Fibroblast of mammary gland (primary cell): ENCODE measurements at places on chromosomes 13 and 19.

GRCh38 chr13:49532593-49532992 lies 36.8 kb downstream of the PHF11 start:
- DNase-seq = no peak

DNA sequence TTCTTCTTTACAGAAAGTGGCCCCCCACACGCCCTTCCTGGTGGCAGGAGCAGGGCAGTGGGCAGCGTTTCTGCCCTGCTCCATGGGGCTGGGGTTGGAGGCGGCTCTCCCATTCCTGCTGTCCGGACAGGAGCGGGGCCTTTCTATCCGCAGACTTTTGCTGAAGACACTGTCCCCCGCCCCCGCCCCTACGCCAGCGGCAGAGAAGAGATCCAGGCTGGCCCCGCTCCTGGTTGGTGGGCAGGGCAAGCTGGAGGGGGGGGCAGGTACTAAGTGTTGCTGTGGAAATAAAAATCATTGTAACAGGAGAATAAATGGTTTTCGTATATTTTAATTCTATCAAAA lies 81.7 kb downstream of the ZNF429 start:
- DNase-seq = no peak

DNA sequence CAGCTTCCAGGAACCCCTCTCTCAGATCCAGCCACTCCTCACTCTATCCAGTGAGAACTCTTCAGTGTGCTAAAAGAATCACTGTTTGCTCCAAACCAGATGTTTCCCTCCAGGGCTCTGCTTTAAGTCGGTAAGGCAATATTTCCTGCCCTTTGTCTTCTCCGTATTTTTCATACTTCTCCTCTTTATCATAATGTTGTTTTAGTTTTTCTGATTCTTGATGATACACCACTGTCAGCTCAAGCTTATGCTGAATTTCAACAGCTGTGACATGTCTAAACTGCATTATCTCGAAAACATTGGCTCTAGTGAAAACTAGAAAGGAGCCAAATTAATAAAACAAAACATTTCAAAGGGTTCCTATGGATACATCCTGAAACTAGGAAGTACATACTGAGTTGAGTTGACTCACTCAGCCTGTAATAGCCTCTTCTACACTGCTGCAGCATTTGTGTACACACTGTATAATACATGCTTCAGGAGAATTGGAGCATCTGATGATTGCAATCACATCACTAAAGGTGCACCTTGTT lies 39.8 kb downstream of the GPR180 start:
- DNase-seq = peak; percentile 71

GRCh38 chr19:5293612-5294378 lies 46.8 kb downstream of the PTPRS start:
- peak; percentile 33 for DNase-seq

- DNase-seq = peak; percentile 63
These were observed 24.1 kb downstream of the SLC25A30 start for GRCh38 chr13:45393941-45394570.

- DNase-seq = no peak
These were observed 233.8 kb upstream of the EDNRB start for GRCh38 chr13:78152415-78152814.

GRCh38 chr13:26021516-26021915 lies 30.3 kb downstream of the SHISA2 start:
- DNase-seq = no peak

DNA sequence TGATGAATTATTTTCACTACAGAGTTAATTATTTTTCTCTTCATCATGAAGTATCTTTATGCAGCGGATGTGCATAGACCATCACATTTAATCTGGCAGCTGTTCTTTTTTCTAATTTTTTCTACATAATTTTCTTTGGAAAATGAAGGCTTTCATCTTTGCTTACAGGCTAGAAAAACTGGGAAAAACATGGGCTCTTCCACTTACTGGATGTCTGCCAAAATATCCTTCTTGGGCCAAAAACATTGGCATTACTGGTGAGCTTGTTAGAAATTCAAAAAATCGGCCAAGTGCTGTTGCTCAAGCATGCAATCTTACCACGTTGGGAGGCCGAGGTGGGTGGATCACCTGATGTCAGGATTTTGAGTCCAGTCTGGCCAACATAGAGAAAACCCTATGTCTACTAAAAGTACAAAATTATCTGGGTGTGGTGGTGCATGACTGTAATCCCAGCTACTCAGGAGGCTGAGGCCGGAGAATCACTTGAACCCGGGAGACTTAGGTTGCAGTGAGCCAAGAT lies 176.8 kb downstream of the ZNF737 start:
- no peak for DNase-seq

DNA sequence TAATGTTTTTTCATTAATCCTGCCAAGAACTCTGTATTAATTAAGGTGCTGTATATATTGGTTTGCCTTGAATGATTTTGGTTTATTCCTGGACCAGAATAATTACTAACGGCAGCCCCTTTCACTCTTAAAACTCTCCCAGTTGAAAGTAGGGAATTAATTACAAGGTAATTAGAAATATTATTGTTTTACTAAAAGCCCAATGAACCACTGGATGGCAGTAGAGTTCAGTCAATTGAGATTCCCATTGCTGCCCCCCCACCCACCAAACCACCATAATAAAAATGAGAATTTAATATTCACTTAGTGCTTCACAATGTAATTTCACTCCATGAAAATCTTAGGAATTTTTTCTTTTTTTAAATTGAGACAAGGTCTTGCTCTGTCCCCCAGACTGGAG lies 13.7 kb downstream of the WBP4 start:
- DNase-seq = peak; percentile 56

- DNase-seq = no peak
These were observed 459.4 kb downstream of the FOXO1 start for GRCh38 chr13:40207001-40207478.

GRCh38 chr19:1364070-1364704 lies 19.5 kb upstream of the NDUFS7 start:
- DNase-seq = peak; percentile 19

- DNase-seq = no peak
These were observed 90.2 kb downstream of the GPC6 start for GRCh38 chr13:93316841-93317240.

- DNase-seq = no peak
These were observed 19.1 kb downstream of the GPR183 start for GRCh38 chr13:99288089-99288488.

DNA sequence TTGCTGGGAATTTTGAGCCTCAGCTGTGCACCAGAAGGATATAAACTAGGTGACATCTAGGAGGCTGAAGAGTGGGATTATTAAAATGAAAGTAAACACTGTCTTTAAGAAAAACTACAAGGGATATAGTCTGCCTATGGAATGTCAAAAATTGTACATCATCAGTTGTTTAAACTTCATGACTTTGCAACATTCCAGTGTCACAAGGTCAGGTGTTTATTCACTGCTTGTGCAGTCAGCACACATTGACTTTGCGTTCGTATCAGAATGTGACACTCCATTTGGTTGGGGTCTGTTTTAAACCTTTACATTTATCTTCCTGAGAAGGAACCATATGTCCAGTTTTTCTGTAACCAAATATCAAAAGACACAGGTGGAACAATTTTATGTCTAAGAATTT lies 85.6 kb downstream of the KL start:
- DNase-seq = no peak

- no peak for DNase-seq
These were observed 88.7 kb upstream of the PCDH9 start for GRCh38 chr13:67318860-67319259.

DNA sequence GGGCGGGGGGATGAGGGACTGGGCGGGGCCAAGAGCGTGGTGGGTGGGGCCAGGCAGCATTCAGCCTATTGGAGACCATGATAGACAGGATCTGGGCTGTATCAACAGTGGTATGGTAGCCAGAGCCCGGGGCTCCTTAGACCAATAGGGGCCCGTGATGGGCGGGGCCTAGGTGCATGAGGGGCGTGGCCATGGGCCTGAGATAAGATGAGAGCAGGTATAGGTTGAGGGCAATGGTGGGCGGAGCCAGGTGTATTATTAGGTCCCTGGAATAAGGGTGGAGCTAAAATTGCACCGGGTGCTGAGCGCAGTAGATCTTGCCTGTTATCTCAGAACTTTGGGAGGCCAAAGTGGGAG lies 5.3 kb downstream of the ABCA7 start:
- DNase-seq = peak; percentile 40

DNA sequence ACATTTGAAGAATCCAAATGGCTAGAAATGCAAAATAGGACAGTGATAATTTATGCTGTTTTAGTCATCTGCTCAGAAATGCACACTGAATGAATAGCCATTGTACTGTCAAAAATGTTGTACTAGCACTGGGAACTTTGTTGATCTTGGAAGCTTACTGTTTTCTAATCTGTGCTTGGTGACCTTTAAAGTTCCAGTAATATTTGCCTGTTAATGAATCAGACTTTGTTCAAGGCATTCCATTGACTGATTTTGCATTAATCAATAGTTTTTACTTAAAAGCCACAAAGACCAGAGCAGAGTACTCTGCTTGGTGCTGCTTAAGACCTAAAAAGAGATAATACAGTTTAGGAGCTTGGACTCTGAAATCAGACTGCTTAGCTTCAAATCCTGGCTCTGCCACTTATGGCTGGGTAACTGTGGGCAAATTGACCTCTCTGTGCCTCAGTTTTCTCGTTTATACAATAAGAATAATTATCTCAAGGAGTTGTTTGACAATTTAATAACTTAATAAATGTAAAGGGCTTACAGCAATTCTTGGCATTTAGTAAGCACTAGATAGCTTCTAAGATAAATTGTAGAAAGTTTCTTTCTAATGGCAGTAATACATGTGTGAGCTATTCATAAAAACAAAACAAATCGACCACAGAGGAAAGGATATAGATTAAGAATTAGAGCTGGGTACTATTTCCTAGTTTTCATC lies 4.6 kb upstream of the SLAIN1 start:
- no peak for DNase-seq

DNA sequence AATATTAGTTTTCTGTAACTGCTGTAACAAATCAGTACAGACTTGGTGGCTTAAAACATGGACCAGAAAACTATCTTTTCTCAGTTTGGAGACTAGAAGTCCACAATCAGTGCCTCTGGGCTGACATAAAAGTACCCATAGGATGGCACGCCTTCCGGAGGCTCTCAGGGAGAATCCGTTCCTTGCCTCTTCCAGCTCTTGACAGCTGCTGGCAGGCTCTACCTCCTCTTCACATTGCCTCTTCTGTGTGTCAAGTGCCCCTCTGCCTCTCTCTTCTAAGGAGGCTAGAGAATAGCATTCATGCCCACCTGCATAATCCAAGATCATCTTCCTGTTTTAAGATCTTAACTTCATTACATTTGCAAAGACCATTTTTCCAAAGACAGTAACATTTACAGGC lies 1194.2 kb downstream of the EFNB2 start:
- no peak for DNase-seq

DNA sequence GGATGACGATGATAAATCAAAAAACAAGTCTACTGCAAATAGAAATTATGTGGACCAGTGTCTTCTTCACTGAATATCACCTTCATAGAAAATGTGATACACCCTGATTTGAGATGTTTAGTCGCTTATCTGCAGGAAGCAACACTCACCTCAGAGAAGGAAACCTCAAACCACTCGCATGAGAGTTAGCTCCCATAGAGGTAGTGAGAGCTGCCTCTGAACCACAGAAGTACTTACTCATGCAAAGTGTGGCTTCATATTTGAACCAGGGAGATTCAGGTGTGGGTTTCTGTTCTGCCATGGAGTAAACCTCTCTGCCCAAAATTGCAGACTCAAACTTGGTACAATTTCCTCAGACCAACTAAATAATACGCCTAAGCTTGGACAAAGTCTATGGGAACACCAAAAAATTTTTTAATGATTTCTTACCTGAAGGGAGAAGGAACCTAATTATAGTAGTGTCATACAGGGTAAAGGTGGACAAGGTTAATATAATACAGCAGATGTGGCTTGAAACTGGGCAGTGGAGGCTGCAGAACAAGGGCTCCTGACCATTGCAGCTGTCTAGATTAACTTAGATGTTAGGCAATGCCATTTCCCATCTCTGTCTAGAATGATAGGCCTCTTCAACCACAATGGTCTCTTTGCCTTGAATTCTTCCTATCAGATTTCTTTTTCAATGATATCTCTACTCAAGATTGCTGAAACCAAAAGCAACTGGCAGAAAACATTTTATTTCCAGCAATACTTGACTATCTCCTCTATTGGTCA lies 29.6 kb upstream of the RCBTB2 start:
- DNase-seq = no peak

GRCh38 chr13:60441761-60442160 lies 44.7 kb downstream of the TDRD3 start:
- no peak for DNase-seq

DNA sequence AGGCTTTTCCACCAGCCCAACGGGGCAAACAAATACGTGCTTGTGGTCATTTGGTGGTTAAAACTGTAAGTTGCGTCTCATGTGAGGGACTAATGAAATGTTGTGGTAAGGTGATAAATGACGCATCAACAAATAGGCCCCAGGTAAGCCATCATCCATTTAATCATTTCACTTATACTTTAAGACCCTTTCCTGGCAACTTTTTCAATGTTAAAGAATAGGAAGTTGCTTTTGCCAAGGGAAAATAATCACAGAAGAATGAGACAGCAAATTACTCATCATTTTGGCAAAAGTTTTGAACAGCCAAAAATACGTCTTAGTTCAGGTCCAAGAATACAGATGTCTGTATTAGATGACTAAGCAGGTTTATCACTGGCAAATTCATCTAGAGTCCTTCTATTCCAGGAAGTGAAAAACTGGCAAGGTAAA lies 660.4 kb downstream of the SLITRK1 start:
- peak; percentile 94 for DNase-seq

DNA sequence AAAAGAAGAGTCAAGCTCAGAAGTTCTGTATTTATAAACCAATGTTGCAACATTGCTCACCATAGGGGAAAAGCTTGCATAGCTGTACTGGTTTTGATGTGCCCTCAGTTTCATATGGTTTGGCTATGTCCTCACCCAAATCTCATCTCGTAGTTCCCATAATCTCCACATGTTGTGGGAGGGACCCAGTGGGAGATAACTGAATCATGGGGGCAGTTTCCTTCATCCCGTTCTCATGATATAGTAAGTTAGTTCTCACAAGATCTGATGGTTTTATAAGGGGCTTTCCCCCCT lies 73.9 kb downstream of the TNFRSF19 start:
- DNase-seq = no peak

GRCh38 chr13:49679246-49679645 lies 12.0 kb downstream of the EBPL start:
- no peak for DNase-seq

- no peak for DNase-seq
These were observed 2.6 kb upstream of the SIGLEC7 start for GRCh38 chr19:51139299-51140014.

DNA sequence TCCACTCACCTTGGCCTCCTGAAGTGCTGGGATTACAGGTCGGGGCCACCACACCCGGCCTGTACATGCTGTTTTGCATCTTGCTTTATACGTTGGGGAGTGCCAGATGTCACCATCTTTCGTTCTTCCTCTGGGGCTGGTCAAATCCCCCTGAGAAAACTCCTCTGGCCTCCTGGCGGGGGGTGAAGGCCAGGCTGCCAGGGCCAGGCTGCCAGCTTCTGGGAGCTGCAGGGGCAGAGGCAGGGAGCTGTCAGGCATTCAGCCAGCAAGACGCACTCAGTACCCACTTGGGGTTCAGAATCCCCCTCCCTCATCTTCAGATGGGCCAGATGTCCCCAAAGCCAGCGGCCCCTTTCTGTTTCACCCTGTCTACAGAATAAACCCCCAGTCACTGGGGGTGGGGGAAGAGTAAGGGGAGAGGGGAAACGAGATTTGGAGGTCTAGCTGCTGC lies 16.1 kb downstream of the ZSWIM9 start:
- DNase-seq = no peak
